ENCODE measurements at places on chromosomes 12 and 14.
A peak's percentile ranks its signal among the peaks of the same experiment; 100 is the strongest.

GRCh38 chr14:92546347-92547053, 32.9 kb downstream of the RIN3 start:
- DNase-seq = no peak

- DNase-seq = no peak
Measured at GRCh38 chr12:117330441-117331113, 30.8 kb downstream of the NOS1 start.

GRCh38 chr14:23398348-23398747, 9.7 kb downstream of the MYH6 start:
- DNase-seq = no peak

DNA sequence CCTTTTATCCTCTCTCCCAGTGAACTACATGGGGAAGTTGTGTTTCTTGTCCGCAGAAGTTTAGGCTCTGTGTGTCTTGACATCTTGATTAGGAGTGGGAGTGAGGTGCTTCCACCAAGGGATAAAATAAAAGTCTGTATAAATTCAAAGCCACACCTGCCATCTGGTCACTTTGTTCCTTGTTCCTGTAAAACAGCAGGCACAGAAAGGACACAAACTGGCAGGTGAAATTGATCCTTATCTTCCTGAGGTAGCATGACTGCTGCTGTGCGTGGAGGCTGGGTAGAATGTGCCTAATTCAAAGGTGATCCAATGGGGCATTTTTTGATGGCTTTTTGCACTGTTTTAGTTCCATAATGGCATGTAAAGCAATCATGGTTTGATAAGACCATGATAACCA, 104.3 kb upstream of the KITLG start:
- DNase-seq = no peak

- DNase-seq = no peak
Measured at GRCh38 chr14:105240811-105241576, 7.3 kb upstream of the BTBD6 start.

DNA sequence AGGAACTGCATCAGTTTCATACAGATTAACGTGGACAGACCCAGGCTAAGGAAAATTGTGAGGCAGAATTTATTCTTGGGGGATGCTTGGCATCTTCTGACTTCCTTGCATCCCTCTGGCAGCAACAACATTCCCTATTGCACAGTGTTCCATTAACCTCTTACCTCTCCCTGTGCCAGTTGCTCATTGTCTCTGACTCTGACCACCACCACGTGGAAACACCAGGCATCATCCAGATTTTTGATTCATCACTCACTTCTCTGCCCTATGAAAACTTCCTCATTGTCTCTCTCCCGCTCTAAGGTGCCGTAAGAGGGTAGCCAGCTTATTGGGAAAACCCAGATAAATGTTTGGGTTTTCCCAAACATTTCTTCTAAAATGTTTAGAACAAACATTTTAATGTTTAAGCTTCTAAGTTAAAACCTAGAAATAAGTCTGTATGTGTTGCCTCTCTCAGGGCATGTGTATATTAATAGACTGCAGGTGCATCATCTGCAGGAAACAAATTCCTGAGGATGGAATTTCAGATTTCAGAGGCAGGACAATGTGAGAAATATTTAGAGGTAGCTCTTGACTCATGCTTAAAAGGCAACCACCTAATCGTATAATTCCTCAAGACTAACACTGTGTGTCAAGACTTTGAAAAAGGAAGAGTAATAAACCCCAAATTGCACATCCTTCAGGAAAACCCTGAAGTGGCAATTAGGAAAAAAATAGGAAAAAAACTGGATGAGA, 64.5 kb upstream of the SLC35F4 start:
- DNase-seq = no peak

- DNase-seq = no peak
Measured at GRCh38 chr14:87626266-87626665, 366.7 kb downstream of the GALC start.

DNA sequence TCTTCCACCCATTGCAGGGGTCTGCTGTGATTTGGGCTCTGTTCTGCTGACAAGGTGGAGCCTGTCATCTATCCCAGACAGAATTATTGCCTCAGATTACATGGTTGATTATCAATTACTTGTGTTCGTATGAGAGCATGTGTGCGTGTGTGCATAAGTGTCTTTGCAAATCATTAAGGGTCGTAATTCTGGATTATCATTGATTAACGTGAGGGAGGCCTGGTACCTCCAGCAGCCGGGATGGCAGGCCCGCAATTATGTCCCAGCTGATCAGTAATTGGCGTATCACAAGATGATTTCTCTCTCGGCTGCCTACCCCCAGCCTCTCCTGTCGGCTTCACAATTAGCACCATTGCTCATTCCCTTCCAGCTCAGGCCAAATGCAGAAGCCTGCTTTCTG, 29.6 kb upstream of the IRF2BPL start:
- no peak for DNase-seq

DNA sequence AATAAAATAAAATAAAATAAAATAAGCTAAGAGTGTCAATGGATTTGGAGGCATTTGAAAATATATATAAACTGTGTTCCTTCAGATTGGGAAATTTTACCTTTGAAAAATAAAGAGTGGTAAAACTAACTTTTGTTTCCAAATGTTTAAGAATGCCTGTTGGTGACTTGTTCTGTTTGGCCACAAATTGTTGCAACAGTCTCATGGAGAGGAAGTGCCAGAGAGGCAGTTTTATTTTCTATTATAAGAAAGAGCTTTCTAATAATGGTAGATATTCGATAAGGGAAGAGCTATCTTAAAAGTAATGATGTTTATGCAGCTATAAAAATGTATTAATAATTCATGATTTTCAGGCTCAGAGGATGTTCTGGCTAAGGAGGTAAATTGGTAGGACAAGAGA, 68.8 kb upstream of the MDGA2 start:
- no peak for DNase-seq

GRCh38 chr12:78994168-78994791, 129.7 kb downstream of the SYT1 start:
- DNase-seq = no peak

- DNase-seq = no peak
Measured at GRCh38 chr12:94191023-94191422, 42.6 kb downstream of the PLXNC1 start.

DNA sequence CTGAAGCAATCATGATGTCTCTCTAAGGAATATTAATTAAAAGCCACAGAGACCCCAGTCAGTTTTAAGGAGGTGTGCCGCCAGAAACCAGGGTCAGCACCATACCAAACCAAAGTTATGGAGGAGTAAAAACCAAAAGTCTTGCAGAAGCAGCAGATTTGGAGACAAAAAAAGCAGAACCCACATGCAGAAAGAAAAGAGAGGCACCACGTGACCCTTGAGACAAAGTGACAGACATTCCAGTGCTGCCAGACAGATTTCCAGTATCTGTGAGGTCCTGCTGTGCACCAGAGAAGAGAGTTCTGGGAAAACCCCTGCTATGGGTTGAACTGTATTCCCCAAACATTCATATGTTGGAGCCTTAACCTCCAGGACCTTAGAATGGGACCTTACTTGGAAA, 59.7 kb downstream of the CAPZA3 start:
- no peak for DNase-seq

- no peak for DNase-seq
Measured at GRCh38 chr12:57146961-57147944, at the start of gene LRP1-AS. LRP1-AS (minus strand) TSS chr12:57147619.

DNA sequence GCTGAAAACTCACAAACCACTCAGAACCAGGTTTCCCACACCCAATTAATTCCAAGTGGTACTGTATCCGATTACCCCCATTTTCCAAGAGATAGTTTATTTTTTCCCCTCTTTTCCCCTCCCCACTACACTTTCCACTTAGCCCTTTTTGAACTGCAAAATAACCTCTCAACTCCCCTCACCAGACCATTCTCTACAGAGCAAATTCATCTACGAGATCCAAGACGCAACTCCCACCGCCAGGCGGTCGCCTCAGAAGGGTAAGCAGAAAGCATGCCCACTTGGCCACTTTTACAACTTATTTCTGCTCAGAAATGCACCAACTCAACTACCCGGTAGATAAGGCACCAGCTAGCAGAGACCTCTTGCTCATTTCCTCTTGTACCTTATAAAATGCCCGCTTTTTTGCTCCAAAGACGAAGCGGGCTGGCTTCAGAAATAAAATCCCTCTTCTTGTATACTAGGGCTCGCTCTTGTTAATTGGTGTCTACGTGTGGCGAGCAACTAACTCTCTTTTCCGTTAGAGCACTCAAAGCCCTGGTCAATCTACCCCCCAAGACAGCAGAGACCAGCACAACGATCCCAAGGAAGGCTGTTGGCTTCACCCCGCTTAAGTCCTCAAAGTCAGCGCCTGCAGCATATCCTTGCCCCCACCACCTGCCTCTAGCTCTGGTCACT, 910 bp upstream of the SRP54 start:
- peak; percentile 6 for DNase-seq

- no peak for DNase-seq
Measured at GRCh38 chr14:75428230-75429104, 645 bp downstream of the JDP2 start.

DNA sequence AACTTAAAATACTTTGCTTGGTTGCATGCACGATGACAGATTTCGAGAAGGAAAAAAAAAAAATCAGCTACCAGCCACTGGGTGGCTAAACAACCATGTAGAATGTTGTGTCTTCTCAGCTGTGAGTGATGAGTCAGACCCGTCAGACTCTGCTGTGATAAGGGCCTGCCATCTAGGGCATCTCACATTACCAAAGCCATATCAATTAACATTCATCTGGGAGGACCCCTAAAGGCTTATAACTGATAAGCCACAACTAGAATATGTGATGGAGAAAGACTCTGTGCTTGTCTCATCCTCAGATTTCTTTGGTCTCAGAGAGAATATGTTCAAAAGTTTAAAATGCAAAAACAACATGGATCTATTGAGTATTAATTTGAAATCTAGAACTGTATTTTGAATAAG, 111.5 kb downstream of the PAX9 start:
- no peak for DNase-seq

DNA sequence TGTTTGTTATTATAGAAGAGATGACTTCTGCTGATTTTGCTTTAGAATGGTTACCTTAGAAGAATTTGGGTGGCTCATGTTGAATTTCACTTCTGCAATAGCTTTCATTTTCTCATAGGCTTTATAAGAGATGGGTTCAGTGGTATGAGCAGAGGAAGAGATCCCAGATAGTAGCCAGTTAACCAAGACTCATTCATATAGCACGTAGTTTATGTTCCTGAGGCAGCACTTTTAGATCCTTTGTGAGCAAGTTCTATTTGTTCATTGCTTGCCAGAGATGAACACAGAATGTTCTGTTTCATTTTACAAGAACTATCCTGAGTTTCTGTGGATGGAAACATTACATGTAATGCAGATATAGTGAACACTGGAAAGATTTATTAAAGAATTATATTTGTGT, 32.2 kb downstream of the RAB21 start:
- no peak for DNase-seq

DNA sequence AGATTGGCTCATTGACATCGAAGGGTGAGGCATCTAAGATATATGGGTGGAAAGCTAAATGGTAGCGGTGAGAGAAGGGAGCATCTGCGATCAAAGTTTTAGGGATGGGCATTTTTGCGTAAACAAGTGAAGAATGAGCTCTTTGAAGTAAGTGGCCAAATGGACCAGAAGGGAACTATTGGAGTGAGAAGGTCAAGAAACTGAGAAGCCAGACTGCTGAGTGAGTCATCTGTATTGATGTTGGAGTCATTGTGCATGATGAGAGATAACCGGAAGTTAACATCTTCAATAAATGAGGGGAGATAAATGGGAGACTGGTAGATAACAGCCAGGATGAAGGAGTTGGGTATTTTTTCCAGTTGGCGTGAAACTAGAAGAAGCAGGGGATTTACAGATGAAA, 271.9 kb upstream of the PDE3A start:
- DNase-seq = no peak

GRCh38 chr12:112327209-112327938, 54.9 kb downstream of the HECTD4 start:
- DNase-seq = no peak

- no peak for DNase-seq
Measured at GRCh38 chr12:60830381-60830780, 1234.6 kb downstream of the SLC16A7 start.

DNA sequence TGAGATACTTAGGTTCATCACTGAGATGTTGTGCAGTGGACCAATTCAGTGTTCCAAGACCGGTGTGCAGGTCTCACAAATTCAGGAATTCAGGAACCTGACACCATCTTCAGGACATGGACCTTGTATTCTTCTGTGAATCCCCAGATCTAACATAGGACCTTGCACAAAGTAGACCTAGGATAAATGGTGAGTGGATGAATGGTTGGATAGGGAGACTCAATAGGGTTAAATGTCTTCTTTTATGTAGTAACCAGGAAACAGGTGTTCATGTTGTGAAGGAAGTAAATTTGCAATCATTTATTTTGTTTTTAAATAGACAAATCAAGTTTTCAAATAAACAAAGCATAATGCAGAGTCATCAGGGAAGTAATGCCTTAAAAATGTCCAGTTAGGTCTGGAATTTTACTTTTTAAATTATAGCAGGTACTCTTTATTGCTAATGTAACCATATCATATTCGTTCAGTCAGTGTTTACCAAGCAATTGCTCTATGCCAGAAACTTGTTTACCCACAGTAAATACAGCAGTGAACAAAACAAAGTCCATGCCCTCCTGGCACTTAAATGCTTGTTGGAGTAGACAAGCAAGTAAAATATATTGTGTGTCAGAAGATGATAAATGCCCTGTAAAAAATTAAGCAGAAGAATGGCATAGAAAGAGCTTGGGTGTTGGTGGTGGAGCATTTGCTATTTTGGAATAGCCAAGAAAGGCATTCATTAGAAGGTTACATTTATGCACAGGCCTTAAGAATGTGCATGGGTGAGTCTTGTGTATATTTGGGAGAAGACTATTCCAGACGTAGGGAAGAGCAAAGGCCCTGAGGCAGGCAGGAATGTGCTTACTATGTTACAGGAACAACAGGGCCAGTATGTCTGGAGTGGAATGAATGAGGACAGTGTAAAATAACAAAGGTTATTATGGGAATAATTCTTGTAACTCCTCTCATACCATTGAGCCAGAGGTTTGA, 26.3 kb downstream of the RXYLT1 start:
- DNase-seq = no peak

DNA sequence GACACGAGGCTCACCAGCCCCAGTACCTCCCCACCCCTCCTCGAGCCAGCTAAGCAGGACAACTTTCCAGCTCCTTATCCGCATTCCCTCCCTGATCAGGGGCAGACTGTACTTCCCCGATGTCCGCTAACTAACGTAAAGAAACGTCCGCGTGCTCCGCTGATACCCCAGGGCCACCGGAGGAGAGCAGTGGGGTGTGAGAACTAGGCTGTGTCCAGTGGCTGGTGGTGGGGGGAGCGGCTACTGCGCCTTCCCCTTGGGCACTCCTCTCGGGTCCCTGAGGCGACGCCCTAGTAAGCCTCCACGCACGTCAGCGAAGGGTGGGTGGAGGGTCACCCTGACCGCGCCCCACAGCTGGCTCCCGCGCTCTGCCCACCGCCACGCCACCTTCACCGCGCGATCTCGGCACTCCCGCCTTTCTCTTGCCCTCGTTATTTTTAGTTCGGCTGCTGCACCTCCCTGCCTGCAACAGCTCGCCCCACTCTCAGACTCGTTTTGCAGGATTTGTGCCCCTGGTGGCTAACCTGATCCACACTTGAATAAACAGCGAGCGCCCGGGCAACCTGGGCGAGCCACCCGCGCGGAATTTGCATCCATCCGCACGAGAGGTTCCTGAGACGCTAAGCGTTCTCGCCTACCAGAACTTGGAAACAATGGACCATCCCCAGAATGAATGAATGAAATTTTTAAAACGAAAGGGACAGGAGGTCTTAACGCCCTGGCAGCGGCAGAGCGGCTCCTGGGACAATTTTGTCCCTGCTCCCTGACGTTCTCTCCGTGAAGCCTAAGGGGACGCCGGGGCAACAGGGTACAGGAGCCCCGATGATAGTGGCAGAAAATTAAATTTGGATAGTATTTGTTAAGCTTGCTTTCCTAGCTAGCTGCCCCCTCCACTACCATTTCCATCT, 6.9 kb upstream of the BMP4 start:
- DNase-seq = no peak

Measured in stimulated activated CD4-positive, alpha-beta T cell treated with anti-CD3 and anti-CD28 coated beads, Interleukin-1b, Interleukin-23, amount 100 ng/mL, for 4 hours (primary cell).